ENCODE measurements at places on chromosomes 12 and 14. TPM values are rescaled to one million over a fixed set of nuclear protein-coding genes. Genes with fewer than 3 reads are reported as not detected.
A peak's percentile ranks its signal among the peaks of the same experiment; 100 is the strongest.

Gene KRT2
- total RNA-seq = not detected

Gene MYF6
- total RNA-seq = not detected

Gene SYNDIG1L
- not detected for total RNA-seq

Gene GYS2
- total RNA-seq = 0.05 TPM

DNA sequence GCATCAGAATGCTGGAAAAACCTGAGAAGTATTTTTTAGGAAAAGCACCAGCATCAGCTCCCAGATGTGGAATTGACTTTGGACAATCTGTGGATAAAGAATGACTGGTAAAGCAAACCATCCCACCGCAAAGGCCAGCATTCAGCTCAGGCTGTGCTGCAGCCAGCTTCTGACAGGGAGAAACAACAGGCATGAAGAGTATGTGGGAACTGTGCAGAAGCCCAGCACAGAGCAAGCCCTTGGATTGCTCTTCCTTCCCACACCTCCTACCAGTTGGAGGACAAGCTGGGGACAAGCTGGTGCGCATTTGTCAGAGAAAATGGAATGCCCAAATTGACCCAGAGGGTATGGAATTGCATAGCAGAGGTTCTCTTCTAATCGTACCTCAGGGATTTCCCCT lies 228.1 kb downstream of the ANO2 start:
- DNase-seq = no peak

Gene RAB3IP
- 10.4 TPM for total RNA-seq

Gene GPR65
- 0.05 TPM for total RNA-seq

DNA sequence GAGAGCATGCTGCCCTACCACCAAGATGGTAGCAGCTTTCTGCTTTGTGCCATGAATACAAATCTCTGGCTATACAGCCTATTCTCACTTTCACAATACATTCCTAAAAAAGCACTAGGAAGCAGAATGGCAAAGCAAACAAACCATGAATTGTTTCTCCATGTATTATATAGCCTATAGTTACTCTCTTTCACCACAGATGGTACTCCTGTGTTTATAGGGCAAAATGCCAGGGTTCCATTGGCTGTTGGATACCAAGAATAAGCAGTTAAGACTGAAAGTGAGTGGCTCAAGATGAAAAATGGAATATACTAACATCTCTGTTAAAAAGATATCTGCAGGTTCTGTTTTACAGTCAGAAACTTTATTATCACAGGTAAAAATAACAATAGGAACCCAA lies 11.1 kb downstream of the ARF3 start:
- DNase-seq = no peak

Gene CD27
- total RNA-seq = 0.15 TPM

- peak; percentile 74 for DNase-seq
These were observed 45.0 kb downstream of the FAM186A start for GRCh38 chr12:50351120-50352043.

Gene MSI1
- 4.8 TPM for total RNA-seq

Gene OTOGL
- 0.10 TPM for total RNA-seq

DNA sequence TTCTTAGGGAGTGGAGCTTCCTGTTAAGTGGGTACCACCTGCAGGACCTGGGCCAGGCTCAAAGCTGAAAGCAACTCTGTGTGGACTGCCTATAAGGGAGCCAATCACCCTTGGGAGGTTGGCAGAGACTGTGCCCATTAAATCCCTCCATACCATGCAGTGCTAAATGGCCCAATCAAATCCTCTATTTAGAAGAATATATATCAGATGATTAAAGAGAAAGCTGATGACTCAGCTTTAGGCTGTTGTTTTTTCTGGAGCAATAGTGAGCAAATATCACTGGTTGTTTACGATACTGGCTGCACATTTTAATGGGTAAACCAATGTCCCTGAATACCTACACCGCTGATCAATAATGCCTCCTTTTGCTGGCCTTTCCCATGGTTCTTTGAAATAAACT lies 101.3 kb downstream of the TMX1 start:
- no peak for DNase-seq

Gene SVOP
- not detected for total RNA-seq

- no peak for DNase-seq
These were observed 12.3 kb upstream of the CSAD start for GRCh38 chr12:53193040-53193439.

Gene SYNJ2BP
- 25.5 TPM for total RNA-seq

Gene CYP27B1
- total RNA-seq = 72.6 TPM

GRCh38 chr12:77742631-77743030 lies 88.1 kb upstream of the NAV3 start:
- DNase-seq = no peak

Gene SLC35F4
- total RNA-seq = not detected

GRCh38 chr14:83478741-83479140 lies 1945.1 kb upstream of the SEL1L start:
- no peak for DNase-seq

DNA sequence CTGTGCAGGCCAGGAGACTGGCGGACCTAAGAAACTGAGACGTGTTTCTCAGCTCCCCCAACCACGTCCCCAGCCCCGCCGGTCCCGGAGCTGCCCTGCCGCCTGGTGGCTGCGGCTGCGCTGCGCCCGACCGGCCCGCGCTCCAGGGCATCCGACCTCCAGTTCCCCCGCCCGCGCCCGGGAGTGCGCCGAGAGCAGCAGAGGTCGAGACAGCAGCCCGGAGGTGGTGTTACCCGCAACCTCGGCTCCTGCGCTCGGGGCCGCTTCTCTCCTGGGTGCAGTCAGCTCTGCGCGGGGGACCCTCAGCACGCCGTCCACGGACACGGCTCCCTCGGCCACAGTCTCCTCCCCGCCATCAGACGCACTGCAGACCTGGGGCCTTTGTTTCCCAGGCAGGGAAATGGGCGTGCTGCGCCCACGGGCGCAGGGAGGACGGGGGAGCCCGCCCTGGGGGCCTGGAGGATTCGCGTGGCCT lies 21.6 kb upstream of the GPR132 start:
- peak; percentile 47 for DNase-seq

Gene CCDC175
- total RNA-seq = not detected

All from SJCRH30 (cell line).